ENCODE measurements at places on chromosomes 5 and 9.
A peak's percentile ranks its signal among the peaks of the same experiment; 100 is the strongest.

- DNase-seq = no peak
These were observed 59.5 kb upstream of the MEGF10 start for GRCh38 chr5:127231118-127231517.

DNA sequence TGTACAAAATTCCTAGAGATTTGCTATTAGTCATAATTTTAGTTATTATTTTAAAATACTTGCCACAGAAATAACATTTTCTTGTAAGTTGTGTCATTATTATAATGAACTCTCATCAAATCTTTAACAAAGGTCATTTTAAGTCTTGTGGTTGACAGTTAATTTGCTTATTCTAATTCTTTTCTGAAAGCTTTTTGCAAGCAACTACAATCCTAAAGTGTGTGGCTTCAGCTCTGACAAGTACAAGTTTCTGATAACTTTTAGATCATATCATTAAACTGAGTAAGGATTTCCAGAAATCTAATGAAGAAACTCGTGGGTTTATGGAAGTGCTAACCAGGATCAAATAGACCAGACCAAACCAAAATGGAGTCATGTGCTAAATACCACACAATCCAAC, 86.4 kb downstream of the SFXN1 start:
- DNase-seq = no peak

GRCh38 chr5:107218457-107219193, 452.1 kb downstream of the EFNA5 start:
- peak; percentile 24 for DNase-seq

DNA sequence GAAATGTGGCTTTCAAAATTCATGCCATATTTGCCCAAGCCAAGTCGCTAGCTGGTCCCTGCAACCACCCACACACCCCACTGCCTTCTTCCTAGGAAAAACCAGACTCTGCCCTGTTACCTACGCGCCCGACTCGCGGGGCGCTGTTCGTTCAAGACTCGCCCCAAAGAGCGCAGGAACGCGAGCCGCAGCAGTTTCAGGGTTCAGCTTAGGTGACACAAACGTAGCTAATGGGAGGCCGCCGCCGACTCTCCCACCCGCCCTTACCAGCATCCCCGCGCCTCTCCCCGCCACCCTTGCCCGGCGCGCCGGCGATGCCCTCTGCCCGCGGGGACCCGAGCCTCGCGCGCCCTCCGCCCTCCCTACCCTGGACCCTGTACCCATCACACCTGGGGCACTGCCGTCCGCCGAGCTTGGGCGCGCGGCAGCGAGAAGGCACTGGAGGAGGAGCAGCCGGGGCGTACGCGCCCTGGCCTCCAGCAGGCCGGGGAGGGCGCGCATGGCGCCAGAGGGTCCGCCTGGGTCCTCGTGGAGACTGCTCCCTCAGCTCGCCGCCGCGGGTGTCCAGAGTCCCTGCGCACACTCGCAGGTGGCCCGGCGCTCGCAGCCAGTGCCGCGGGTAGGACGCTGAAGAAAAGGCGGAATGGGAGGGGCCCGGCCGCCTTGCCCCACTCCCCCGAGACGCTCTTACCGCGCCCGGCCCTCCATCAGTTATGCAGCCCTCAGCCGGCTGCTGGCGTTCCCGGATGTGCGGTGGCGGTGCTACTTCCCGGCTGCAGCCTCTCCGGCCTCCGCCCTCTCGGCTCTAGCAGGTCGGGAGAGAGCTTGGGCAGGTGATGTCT, at the start of gene EMB:
EMB (minus strand) TSS at position 638 of the 842 bp plus-strand sequence; CDS start at position 501, 137 bp downstream.
- peak; percentile 8 for DNase-seq

- no peak for DNase-seq
These were observed 70.7 kb downstream of the THBS4 start for GRCh38 chr5:80105698-80106439.

Data from stromal cell of bone marrow (primary cell).